GDM1 (cell line): ENCODE measurements at places on chromosomes 7 and 10.

- no peak for DNase-seq
Measured at GRCh38 chr7:14687777-14688176, 214.8 kb downstream of the DGKB start.

GRCh38 chr7:134710511-134710853 lies 63.8 kb downstream of the BPGM start:
- DNase-seq, result no peak

GRCh38 chr7:96303686-96304443 lies 18.0 kb downstream of the SLC25A13 start:
- no peak for DNase-seq

GRCh38 chr10:14173706-14174594 lies 156.8 kb downstream of the FRMD4A start:
- DNase-seq, result no peak

- no peak for DNase-seq
Measured at GRCh38 chr10:32046151-32046550, 10.1 kb downstream of the KIF5B start.

DNA sequence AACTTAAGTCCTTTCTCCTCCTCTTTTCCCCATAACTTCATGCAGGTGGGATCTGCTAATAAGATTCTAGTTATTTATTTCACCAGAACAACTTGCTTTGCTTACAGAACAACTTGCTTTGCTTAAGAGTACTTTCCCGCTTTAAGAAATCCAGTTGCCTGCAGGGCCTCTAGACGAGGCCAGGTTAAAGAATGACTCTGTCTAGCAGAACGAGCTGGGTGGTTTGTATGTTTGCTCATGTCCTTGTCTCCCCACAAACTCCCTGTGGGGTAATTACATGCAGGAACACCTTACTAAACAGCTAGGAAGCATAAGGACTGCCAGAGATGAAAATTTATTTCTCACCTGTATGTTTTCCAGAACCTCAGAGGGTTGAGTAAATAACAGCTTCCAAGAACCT lies 8.8 kb upstream of the FZD8 start:
- DNase-seq, result no peak

- no peak for DNase-seq
Measured at GRCh38 chr7:84462259-84462658, 267.7 kb upstream of the SEMA3A start.
